CD4-positive, alpha-beta T cell treated with Interleukin-17A for 1 hour (primary cell): ENCODE measurements at places on chromosomes 7 and 10.

GRCh38 chr10:76195654-76196390, 764.4 kb downstream of the LRMDA start:
- no peak for DNase-seq

GRCh38 chr7:102075553-102076135, 211.0 kb upstream of the SH2B2 start:
- no peak for DNase-seq

GRCh38 chr10:30873411-30873810, 158.3 kb downstream of the ZNF438 start:
- DNase-seq = no peak

GRCh38 chr10:89646889-89647657, 2.0 kb upstream of the PANK1 start:
- DNase-seq = no peak

- DNase-seq = no peak
These were observed 64.4 kb downstream of the TBXAS1 start for GRCh38 chr7:139893461-139893860.
